ENCODE measurements at places on chromosomes 5 and 9.

DNA sequence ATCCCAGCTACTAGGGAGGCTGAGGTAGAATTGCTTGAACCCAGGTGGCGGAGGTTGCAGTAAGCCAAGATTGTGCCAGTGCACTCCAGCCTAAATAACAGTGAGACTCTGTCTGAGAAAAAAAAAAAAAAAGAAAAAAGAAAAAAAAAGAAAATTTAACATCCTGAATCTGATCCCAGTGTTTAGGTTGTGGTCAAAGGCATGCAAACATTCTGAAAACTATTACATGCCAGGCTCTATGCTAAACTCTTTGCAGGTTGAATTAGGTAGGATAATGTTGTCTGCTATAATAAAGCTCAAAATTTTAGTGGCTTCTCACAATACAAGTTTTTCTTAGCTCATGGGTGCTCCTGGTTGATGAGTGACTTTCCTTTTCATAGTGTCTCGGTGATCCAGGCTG lies 367.4 kb downstream of the PSAT1 start:
- no peak for DNase-seq

GRCh38 chr5:73214306-73214705 lies 41.3 kb downstream of the TMEM174 start:
- no peak for DNase-seq

DNA sequence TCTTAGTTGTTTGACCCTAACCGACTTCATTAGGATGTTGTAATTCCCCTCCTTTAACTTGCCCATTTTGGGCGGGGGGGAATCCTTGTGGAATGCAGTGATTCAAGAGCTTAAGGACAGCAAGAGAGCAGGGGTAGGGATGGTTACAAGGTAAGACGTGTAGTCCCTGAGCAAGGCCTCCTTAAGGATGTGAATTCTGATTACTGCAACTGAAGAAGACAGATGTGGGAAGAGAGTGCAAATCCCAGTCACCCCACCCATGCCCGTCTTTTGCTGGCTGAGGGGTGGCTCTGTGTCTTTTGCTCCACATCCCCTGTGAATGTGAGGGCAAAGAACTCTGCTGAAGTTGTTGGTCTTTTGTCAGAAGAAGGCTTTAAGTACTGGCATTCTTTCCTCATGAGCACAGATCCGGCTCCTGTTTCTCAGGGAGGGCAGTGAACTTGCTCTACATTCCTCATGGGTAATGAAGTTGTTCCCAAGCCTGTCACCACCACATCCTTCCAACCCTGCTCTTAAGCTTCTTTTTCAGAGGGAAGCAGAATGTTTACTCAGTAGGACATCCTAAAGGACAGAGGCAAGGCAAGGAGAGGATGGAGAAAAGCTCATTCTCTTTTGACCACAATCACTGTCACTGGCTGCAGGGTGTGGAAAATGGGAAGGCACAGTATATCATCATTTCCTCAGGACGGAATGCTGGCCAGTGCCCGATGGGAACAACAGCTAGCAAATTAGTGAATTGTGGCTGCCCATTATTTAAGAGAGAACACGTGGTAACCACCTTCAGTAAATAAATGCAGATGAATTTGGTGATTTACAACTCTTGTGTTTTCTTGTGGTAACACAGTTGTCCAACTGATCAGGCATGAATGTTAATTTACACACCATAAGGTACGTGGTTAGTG lies 61.5 kb downstream of the RAI14 start:
- DNase-seq, result no peak

DNA sequence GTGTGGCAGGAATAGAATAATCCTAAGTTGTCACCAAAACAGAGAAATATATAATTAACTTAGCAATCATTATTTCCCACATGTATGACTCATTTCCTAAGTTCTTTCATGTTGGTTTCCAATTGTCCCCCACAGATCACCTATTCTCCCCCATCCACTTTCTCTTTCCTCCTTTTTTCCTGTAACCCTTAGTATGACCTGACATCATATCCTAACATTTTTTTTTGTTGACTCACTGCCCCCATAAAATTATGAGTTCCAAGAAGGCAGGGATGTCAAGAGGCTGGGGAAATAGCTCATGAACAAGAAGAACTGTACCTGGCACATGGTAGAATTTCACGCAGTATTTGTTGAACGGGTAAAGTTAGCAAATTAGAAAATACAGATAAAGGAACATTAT lies 186.7 kb downstream of the DCP2 start:
- DNase-seq, result no peak

DNA sequence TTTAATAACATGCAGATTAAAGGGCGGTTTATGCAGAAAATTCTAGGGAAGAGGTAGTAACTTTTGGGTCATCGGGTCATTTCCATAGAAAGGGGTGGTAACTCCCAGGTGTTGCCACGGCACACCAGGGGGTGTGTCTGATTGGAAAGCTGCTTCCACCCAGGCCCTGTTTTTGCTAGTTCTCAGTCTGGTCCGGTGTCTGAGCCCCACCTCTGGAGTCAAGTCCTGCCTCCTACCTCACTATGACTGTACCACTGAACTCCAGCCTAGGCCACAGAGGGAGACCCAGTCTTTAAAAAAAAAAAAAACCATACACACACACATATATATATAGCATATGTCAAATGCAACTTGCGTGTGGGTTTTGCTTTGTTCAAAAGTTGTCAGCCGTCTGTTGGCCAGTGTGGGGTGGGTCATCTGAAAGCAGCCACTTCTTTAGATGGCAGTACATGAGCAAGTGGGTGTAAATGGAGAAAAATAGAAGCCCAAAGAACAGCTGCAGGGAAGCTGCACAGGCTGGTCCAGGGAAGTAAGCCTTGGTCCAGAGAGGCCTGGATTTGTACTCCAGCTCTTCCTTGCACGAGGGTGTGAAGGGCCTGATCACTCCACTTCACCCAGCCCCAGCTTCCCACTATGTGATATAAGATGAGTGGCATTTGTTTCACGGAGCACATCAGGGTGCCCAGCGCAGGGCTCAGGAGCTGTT lies 110.7 kb upstream of the SPRY4 start:
- no peak for DNase-seq

GRCh38 chr5:156019571-156020180 lies 307.3 kb upstream of the SGCD start:
- DNase-seq, result no peak

GRCh38 chr5:57420801-57421200 lies 61.8 kb downstream of the ACTBL2 start:
- no peak for DNase-seq
